Kasumi-1 (cell line): ENCODE measurements at places on chromosomes 7 and 10.

GRCh38 chr7:27102581-27103442 lies at the start of gene HOXA2:
HOXA2 (minus strand) TSS chr7:27102683; CDS start chr7:27102500, 183 bp downstream.
- no peak for DNase-seq

- no peak for DNase-seq
Observed at GRCh38 chr7:27434756-27435400, 192.3 kb downstream of the EVX1 start.

GRCh38 chr10:42482411-42482810 lies 156.0 kb downstream of the ZNF33B start:
- no peak for DNase-seq

DNA sequence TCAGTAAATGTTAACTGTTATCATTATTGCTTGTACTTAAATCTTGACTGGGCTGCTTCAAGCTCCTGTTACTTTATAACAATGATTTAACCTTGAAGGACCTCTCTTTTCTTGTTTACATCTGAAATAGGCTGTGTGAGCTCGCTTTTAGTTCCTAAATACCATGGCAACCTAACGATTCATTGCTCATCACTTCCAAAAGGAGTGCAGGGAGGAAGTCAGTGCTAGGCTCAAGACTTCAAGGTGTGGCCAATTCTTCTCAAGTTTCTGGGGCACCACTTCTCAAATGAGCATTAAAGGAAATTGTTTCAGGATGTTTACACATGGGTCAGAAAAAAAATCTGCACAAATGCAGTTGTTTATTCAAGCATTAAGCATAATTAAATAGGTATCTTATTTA lies 284.2 kb downstream of the MTERF1 start:
- DNase-seq = peak; percentile 2

DNA sequence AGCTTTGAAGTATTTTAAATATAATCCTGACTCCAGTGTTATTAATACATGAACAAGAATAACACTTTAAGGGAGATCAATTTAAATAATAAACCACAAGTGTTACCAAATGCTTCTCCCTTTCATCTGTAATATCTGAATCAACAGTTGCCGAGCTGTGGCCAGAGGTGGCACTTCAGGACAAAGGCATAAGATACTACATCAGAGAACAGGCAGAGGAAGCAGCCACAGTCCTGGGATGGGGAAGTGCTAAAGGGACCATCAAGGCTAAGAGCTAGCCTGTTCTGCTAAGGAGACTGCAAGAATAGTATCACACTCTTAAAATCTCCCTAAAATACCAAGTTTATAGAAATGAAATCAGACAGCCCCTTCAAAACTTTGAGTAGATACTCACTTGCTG lies 378.2 kb upstream of the PRKCQ start:
- DNase-seq = peak; percentile 93

DNA sequence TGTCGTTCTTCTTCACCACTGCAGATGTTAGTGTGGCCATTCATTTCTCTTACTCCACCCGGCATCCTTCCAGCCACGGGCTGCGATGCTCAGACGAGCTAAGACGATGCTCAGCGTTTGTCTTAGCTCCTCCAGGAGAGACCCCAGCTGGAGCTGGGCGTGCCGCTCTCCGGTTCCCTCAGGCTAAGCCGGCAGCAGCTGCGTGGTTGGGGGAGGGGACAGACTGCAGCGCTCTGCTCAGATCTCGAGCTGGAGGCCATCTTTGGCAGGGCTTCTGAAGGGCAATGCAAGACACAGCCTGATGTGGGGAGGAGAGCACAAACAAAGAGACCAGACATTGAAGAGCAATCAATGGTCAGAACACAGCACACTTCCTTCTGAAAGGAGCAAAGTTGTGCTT lies 4.8 kb downstream of the INA start:
- DNase-seq = no peak

DNA sequence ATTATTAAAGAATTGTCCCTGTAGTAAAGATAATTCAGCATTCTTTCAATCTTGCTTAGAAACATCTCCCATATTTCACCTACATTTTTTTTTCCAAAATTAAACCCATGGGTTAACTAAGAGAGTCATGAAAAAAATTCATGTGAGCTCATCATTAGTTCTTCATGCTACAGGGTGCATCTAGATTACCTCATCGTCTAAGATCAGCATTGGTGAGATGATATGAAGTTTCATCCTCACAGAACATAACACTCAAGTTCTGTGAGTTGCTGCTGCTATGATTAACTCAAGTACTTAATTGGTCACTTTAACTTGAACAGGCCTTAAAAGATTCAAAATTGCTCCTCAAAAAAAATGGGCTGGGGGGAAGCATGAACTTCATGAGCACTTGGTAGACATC lies 50.0 kb downstream of the RAB11FIP2 start:
- DNase-seq = no peak

- no peak for DNase-seq
Observed at GRCh38 chr7:157674715-157675426, 338.1 kb downstream of the DNAJB6 start.
